NCI-H1436 (cell line): ENCODE measurements at places on chromosomes 4 and X.

- no peak for DNase-seq
These were observed 7.4 kb downstream of the WDR44 start for GRCh38 chrX:118353081-118353850.

GRCh38 chr4:5200513-5200912, 149.2 kb downstream of the STK32B start:
- no peak for DNase-seq

DNA sequence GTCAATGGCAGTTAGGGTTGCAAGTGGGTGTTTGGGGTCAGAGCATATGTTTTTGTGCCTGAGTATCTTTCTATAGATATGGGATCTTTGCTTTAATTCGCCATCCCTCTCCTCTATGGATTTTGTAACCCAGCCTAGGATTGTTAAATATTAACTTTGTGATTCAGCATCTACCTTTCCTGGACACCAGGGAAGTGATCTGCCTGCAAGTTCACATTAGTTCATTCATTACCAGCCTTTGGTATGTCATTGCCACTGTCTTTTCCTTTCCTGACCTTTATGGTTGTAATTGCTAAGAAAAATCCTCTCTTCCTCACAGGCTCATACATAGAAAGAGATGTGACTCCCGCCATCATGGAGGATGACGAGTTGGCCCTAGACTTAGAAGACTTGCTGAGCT, 73.8 kb downstream of the KIT start:
- no peak for DNase-seq

GRCh38 chr4:183984566-183984965, 79.5 kb downstream of the STOX2 start:
- no peak for DNase-seq

DNA sequence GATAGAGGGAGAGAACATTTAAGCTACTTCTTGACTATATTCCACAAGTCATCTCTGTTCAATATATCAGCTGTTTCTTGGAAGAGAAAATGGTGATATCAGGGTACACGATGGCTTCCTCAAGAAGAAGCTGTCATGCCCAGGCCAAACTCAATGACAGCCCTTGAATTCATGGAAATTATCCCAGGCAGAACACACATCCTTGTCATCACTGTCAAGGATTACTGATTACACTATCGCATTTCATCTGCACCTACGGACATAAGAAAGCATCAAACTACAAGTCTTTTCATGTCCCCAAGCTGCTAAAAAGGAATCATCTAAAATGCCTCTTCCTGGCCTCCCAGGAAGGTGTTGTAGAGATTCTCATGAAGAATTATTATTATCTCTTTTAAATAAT, 165.2 kb upstream of the SLC7A11 start:
- no peak for DNase-seq

DNA sequence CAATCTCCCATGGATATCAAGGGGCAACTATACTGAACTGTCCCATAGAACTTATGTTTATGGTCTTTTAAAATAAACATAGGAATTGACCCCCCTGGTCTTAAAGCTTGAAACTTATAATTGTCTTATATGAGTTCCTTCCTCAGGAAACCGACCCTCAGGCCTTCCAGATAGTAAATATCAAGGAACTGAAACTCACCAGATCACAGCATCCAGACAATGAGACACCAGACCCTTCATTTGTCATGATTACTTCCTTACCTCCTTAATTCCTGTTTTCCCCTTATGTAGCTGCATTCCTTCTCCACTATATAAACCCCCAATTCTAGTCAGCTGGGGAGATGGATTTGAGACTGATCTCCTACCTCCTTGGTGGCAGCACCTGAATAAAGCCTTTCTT, 94.8 kb upstream of the GRPR start:
- DNase-seq = no peak

GRCh38 chrX:22987452-22987851, 12.3 kb upstream of the DDX53 start:
- DNase-seq = no peak

GRCh38 chrX:28586981-28587551, at the start of gene IL1RAPL1:
IL1RAPL1 (plus strand) TSS chrX:28587446.
- no peak for DNase-seq

DNA sequence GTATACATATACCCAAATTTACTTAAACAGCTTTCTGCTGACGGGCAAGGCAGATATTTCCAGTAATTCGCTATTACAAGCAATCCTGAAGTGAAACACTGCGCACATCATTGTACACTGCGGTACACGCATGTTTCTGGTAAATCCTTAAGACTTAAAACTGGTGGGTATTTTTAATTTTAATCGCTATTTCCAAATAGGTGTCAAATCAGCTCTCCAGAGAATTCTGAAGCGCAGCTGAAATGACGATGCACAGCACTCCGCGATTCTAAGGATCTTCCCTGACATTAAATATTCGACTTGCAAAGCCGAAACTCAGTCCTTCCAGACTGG, 361 bp downstream of the TMEM128 start:
- DNase-seq = no peak

GRCh38 chrX:15366506-15367352, 17.5 kb downstream of the VEGFD start:
- DNase-seq = no peak

DNA sequence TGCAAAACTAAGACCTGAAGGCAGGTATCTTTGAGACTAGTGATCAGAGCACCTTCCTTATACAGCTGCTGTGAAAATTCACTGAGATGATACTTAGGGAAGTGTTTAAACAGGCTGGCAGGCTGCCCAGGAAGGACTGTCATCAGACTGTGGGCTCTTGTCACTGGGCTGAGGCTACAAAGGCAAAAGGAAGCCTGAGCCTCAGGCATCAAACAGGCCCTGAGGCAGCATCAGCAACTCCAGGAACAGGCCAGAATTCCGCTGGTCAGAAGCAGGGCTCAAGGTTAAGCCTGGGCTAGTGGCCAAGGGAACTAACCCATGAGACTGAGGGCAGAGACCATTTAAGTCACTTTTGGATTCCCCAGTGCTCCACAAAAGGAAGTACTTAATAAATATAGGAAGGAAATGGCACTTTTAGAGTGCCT, 12.8 kb downstream of the PJA1 start:
- peak; percentile 54 for DNase-seq

GRCh38 chrX:43676971-43677572, 21.0 kb downstream of the MAOA start:
- DNase-seq = no peak

DNA sequence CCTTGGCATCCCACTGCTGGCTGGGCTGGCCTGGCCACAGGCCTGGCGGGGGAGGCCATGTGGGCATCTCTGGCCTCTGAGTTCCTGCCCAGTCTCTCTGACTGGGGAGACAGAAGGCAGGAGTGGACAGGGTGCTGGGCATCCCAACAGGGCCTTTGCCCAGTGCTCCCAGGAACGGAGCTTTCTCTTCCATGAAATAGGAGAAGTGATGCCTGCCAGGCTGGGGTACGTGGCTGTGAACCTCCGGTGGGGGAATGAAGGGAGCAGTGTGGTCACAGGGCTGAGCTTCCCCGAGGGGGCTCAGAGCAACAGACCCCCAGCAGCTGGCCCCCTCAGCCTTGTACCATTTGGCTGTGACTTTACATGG, 40.4 kb upstream of the HMX1 start:
- DNase-seq = no peak

DNA sequence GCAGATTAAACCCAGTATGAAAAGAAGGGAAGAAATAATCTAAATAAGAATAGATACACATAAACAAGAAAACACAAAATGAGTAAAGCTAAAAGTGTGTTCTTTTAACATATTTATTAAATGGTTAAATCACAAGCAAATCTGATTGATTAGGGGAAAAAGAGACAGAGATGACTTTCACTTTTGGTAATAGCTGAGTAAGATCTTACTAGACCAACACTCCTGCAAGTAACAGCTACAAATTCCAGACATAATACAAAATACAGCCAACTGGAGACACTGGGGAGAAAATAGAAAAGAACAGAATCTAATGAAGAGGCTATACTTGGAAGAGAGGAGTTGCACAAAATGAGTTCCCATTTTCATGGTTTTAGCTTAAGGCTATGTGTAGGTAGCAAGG, 33.5 kb downstream of the OR13H1 start:
- no peak for DNase-seq

DNA sequence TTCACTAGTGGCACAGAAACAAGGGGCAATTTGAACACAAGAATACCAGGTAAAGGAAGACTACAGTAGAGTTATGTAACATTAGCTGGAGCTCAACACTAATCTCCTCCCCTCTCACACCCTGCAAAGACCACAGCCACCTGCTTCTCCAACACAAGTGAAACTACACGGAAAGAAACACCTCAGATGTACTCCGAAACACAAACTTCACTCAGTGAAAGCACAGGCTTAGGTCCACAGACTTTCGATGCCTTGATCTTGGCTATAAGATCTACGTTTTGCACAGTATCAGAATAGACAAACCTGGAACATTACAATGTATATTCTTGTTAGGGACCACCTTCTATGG, 7.6 kb downstream of the ACSL1 start:
- DNase-seq = no peak

GRCh38 chr4:163895378-163896005, 401.0 kb downstream of the TMA16 start:
- DNase-seq = peak; percentile 52

DNA sequence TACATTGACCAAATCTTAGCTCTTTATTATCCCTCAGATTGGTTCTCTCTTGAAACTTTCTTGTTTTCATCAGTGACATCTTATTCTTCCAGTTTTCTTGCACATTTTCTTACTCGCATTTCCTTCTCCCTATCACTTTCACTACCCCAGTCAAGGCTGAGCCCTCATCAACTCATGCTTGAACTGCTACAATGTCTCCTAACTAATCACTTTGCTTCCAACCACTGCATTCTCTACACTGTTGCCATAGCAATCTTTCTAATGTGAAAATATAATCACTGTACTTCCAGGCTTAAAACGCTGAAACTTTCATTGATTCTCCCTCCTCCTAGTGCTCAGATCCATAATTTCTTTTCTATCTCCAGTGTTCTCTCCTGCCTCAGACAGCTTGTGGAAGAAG, 22.2 kb upstream of the LPAR4 start:
- DNase-seq = no peak

- DNase-seq = no peak
These were observed 166.1 kb upstream of the NUDT6 start for GRCh38 chr4:123088501-123088900.

DNA sequence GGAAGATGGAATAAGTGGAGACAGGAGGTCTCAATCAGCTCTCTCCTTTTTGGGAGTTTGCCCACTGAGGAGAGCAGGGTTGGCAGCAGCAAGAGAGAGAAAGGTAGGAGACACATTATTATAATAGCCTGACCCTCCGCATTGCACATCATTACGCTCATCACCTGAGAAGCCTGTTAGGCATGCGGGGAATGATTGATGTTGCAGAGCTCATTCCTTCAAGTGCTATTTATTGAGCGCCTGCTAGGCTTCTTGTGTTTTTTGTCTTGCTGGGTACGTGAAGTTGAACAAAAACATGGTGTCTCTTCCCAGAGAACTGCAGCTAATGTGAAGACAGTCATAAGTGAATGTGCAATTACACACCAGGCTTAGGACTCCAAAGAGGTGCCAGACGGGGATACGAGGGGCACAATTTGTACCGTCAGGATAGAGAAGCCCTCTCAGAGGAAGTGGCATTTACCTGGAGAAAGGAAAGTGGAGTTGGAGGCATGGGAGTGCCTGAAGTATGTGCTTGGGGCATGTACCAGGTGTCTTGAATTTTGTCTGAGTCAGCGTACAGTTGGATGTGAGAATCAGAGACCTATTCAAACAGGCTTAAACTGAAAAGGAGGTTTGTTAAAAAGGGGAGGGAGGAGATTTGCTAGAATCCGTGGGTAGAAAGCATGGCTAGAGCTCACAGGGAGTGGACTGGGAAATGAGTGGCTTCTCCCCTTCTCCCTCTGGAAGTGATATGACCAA, 90.2 kb upstream of the SOD3 start:
- DNase-seq = no peak

GRCh38 chrX:386239-386767, 404 bp downstream of the PPP2R3B start:
- no peak for DNase-seq

DNA sequence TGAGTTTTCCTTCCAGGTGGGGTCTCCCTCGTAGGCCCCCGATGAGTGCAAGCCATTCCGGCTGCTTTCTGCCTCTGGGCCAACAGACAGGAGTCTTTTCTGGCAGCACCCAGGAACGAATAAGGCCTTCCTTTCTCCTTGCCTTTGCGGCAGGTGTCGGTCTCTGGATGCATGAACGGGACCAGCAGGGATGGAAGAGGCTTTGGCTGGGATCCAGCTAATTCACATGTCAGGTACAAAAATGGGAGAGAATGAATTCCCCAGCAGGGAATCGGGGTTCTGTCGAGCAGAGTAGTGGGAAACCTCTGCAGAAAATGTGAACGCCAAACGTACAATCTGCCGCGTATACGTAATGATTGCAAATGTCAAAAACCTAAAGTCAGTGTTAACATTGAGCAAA, 146.1 kb upstream of the TBL1X start:
- no peak for DNase-seq

- DNase-seq = no peak
These were observed 2.2 kb downstream of the BTK start for GRCh38 chrX:101383679-101384205.

DNA sequence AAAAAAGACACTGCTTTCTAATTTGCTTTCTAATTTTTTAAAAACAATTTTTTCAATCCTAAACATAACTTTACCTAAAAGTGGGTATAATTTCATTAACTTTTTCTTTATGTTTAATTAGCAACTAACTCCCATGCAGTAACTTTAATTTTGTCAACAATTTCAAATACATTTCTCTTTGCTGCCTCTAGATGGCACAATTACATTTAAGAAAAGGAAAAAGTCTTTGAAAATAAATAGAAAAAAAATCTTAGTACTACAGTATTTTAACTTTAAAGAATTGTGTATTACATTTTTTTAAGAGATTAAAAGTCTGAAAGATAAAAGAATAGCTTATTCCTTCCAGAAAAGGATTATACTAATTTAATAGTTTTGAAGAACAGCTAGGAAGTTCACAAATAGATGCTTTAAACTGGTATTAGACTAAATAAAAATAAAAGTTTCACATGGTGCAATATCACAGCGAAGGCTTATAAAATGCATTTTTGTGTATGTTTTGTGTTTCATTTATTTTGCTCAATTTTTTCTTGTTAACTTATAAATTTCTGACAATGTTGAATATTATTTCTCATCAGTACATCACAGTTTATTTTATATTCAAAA, 105.1 kb downstream of the ADGRA3 start:
- no peak for DNase-seq

GRCh38 chr4:1321946-1322650, 24.9 kb upstream of the UVSSA start:
- no peak for DNase-seq

DNA sequence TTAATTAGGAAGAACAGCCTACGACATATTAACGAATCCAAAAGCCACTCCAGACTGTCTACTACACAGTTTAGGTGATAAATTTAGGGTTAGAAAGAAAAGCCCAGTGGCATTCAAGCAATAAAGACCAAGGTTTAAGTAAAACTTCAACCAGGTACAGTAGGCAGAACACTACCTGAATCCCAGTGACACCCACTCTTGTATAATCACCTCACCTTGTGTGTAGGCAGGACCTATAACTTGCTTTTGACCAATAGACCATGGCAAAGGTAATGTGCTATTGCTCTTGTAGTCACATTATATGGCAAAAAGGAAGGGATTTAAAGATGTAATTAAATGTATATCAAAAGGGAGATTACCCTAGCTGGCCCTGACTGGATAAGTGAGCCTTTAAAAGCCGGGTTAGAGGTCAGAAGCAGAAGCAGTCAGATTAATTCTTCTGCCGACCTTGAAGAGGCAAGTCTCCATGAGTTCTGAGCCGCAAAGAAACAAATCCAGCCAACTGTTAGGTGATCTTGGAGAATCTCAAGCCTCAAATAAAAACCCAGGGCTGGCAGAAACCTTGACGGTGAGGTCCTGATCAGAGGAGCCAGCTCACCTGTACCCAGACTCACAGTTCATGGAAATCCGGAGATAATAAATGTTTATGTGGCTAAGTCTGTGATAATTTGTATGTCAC, 8.8 kb downstream of the FSTL5 start:
- DNase-seq = no peak
